ENCODE measurements at places on chromosomes 7 and 10. TPM values are rescaled to one million over a fixed set of nuclear protein-coding genes. Genes with fewer than 3 reads are reported as not detected.

- peaks cover 19% of the 10 kb centered on the region for H3K36me3 ChIP-seq
- no peaks in the 10 kb centered on the region for H3K27me3 ChIP-seq
- peaks cover 20% of the 10 kb centered on the region for H3K4me1 ChIP-seq
- DNase-seq, result no peak
- peak overlapping the region; percentile 55 for H3K27ac ChIP-seq
Measured at GRCh38 chr7:129845178-129845971, 107.4 kb downstream of the UBE2H start.

DNA sequence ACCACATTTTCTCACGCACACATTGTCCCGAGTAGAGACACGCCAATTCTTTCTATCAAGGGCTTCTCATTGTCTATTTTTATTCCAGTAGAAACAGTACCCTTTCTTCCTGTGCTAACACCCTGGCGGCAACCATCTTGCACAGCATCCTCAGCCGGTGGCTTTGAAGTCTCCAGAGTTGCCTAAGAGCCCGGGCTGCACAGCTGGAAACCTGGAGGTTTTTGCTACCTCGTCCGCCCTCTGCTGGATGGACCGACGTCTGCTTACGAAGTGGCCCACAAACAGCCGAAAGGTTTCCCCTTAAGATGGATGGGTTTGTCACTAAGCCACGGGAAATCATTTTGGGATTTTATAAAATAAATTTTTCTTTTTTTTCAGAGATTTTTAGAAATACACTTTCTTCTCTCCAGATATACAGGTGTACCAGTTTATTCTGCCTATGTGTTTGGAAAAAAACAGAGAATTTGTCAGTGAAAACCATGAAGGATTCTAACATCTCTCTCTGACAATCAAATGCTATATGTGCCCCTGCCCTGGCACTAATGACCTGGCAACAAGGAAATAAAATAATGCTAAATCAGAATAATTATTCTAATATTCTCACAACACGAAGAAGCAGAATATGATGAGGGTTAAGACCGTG lies 81.8 kb upstream of the FAM204A start:
- no peak overlapping the region for H3K4me3 ChIP-seq
- H3K27ac ChIP-seq, result no peak overlapping the region
- peaks cover 14% of the 10 kb centered on the region for H3K27me3 ChIP-seq

GRCh38 chr10:131831561-131831960 lies 69.2 kb upstream of the PPP2R2D start:
- peaks cover 15% of the 10 kb centered on the region for H3K27me3 ChIP-seq
- H3K4me3 ChIP-seq, result no peak overlapping the region
- no peak for DNase-seq
- no peaks in the 10 kb centered on the region for H3K4me1 ChIP-seq

DNA sequence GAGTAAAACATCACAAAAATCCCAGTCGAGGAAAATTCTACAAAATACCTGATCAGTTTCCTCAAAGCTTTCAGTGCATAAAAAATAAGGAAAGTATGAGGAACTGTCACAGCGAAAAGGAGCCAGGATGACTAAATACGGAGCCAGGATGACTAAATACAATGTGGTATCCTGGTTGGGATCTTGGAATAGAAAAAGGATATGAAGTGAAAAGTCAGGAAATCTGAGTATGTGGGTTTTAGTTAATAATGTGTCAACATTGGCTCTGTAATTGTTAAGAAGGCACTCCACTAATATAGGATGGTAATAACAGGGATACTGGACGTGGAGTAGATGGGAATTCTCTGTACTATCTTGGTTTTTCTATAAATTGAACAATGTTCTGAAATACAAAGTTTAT lies 175.5 kb downstream of the SUGCT start:
- no peak for DNase-seq
- no peak overlapping the region for H3K27ac ChIP-seq
- no peaks in the 10 kb centered on the region for H3K36me3 ChIP-seq
- H3K27me3 ChIP-seq, result no peaks in the 10 kb centered on the region
- no peaks in the 10 kb centered on the region for H3K4me1 ChIP-seq

CALHM1 gene
- not detected for total RNA-seq

GPR26 gene
- 1.8 TPM for total RNA-seq

SPDYE1 gene
- total RNA-seq, result not detected

All from type B pancreatic cell (in vitro differentiated cells).